Stimulated activated CD8-positive, alpha-beta memory T cell treated with anti-CD3 and anti-CD28 coated beads, Interleukin-15, amount 100 ng/mL, for 24 hours (primary cell): ENCODE measurements at places on chromosomes 7 and 10.

GRCh38 chr10:43287056-43288007 lies 20.5 kb upstream of the RASGEF1A start:
- no peak for DNase-seq

DNA sequence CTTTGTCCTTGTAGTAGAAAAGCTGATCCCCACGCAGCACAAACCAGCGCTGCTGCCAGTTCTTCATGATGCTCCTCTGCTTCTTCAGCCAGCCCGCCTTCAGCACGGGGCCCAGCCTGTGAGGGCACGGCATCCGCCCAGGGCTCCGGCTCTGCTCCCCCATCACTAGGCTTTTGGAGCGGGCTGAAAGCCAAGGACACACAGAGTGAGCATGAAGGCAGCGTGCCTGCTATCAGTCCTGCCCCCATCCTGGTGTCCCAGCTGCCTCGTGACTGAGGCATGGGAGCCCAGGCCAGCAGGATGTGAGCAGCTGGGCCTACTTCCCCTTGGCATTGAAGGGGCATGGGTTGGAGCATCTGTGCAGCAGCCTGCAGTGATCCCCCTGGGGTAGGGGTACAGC lies 21.9 kb downstream of the ARHGAP22 start:
- DNase-seq: no peak

- DNase-seq: no peak
These were observed 31.1 kb downstream of the PLXDC2 start for GRCh38 chr10:19847321-19847720.

DNA sequence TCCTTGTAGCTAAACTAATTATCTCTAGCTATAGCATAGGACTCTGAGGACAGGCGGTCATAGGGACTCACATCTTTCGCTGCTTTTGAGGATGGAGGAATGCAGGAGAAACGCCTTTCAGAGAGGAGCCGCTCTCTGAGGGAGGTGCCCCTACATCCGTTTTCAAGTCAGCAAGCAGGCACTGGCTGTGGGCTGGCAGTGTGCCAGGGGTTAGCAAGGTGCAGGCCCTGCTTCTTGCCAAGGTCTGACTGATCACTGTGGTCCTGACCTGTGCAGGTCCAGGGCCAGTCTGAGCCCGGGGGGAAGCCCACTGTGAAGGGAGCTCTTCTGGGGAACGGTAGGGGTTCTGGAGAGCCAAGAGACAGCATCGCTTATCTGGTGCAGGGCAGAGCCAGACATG lies 89.4 kb downstream of the SH3PXD2A start:
- peak; percentile 40 for DNase-seq

GRCh38 chr10:9311702-9312499 lies 1257.4 kb downstream of the GATA3 start:
- DNase-seq: no peak

DNA sequence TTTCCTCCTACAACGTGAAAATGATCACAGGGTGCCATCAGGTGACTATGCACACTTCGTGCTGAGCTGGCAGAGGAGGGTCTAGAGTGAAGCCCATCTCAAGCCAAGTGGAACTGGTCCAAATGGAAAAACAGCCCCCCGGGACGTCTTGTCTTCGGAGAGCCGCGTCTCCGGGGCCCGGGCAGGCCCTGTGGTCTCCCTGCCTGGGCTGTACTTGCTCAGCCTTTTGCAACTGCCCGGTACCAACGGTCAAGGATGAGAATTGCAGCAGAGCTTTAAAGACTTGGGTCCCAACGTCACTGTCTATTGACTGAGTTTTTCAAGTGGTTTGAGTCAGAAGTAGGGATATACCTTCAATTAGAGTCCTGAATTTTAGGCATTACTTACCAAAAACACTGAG lies 315.5 kb downstream of the PTPRN2 start:
- no peak for DNase-seq

- DNase-seq: no peak
These were observed 47.4 kb downstream of the KCND2 start for GRCh38 chr7:120320218-120320961.

- DNase-seq: no peak
These were observed 20.7 kb downstream of the WAPL start for GRCh38 chr10:86500846-86501245.
